ENCODE measurements at places on chromosomes 16 and 17.
A peak's percentile ranks its signal among the peaks of the same experiment; 100 is the strongest.

DNA sequence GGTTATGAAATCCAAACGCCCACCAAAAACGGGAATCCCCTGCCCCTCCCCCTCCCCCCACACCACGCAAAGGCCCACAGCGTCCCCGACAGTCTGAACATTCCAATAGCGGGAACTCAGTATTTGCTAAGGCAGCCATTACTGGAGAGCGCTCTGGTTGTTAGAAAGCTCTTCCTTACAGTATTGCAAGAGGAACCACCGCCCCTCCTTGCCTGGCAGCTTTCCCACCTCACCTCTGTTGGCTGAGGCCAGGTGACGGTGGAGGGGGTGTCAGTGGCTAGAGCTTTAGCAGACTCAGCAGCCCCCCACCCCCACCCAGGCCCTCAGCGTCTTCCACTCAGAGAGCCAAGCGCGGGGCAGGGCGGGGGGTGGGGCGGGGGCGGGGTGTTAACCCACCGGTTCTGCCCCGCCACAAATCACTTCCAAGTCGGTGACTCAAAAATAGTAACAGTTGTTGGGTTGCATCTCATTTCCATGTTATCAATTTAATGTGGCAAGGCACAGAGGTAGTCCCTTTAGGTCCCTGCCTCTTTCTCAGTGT, 2.2 kb upstream of the PLEKHH3 start:
- peak; percentile 59 for DNase-seq

- DNase-seq, result no peak
Observed at GRCh38 chr17:8249621-8250500, 772 bp downstream of the PFAS start.

DNA sequence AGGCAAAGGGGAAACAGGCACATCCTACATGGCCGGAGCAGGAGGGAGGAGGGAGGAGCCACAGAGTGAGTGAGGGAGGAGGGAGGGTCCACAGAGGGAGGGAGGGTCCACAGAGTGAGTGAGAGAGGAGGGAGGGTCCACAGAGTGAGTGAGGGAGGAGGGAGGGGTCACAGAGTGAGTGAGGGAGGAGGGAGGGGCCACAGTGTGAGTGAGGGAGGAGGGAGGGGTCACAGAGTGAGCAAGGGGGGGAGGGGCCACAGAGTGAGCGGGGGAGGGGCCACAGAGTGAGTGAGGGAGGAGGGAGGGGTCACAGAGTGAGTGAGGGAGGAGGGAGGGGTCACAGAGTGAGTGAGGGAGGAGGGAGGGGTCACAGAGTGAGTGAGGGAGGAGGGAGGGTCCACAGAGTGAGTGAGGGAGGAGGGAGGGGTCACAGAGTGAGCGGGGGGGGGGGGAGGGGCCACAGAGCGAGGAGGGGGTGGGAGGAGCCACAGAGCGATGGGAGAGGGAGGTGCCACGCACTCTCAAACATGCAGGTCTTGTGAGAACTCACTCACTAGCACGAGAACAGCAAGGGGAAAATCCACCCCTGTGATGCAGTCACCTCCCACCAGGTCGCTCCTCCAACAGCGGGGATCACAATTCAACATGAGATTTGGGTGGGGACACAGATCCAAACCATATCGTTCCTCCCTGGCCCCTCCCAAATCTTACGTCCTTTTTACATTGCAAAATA, 24.3 kb upstream of the CDH15 start:
- DNase-seq, result no peak

GRCh38 chr17:964876-965275, 14.7 kb downstream of the NXN start:
- DNase-seq, result no peak

- DNase-seq, result no peak
Observed at GRCh38 chr16:68786685-68787418, 49.8 kb downstream of the CDH1 start.

- DNase-seq, result no peak
Observed at GRCh38 chr16:87661561-87661960, 59.3 kb downstream of the JPH3 start.

- DNase-seq, result no peak
Observed at GRCh38 chr17:40241252-40241834, 22.2 kb downstream of the WIPF2 start.

DNA sequence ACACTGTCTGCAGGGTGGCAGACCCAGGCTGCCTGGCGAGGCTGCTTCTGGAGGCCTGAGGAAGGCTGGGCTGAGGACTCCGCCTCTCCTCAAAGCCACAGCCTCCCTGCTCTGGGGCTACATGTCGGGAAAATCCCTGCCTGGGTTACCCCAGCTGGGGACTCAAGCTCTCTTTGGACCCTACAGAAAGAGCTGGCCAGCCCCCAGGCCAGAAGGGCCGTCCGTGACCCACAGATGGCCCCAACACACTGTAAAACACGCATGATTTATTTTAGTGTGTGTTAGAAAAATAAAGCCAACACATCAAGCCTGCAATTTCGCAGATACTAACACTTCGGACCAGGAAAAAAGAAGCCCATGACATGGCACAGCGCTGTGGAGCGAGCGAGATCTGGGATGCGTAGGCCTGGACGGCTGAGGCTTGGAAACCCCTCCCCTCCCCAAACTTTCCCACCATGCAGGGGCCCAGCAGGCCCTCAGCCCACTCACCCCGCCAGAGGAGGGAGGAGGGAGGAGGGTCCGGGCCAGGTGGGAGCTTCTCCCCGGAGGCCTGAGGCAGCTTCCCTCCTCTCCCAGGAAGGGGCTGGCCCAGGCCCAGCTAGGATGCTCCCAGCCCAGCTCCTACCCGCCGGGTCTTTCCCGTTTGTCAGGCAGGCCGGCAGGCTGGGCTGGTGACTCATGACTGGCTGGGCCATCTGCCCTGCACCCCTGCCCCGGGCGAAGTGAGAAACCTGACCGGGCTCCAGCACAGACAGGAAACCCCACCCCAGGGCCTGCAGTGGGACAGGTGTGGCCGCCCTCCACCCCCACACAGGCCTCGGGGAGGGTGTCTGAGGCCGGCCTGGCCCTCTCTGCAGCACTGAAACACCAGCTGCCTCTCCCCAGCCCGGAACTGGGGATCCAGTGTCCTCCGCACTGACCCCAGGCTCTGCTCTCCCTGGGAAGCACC, 34.1 kb upstream of the SLC38A10 start:
- peak; percentile 89 for DNase-seq

GRCh38 chr17:46773676-46774075, 44.8 kb downstream of the WNT3 start:
- DNase-seq, result no peak

DNA sequence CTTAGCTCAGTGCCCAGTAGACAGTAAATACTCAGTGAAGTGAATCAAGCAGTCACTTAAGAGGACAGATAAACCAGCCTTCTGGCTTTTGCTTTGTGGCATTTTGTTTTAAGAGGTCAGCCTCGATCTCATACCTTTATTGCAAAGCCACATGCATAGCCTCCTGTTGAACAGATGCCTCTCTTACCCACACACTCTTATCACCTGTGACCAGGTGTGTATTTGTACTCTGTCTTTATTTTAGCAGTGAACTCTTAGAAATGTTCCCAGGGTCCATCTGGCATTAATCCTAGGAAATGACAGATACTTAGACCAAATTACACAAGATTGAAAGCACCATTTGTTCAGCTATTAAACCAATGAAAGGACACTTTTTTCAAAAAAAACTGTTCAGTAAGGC, 1426.5 kb downstream of the CDH11 start:
- no peak for DNase-seq

DNA sequence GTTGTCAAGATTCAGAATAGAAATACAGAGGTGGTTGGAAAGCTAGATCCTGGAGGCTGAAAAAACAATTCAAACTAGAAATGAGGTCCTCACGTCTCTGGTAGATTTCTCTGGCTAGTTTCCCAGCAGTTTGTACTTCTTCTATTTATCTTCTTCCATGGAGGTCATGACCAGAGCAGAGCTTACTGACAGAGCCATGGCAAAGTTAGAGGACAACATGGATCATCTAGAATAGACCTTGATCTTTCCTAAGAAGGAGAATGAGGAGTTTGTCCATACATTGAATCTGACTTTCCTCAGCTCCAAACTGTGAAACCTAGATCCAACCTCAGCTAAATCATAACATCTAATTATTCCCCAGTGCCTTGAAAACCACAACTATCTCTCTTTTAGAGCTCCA, 900.8 kb upstream of the GOT2 start:
- DNase-seq, result no peak

- DNase-seq, result no peak
Observed at GRCh38 chr17:73976676-73977521, 226.6 kb upstream of the RPL38 start.

- DNase-seq, result no peak
Observed at GRCh38 chr16:9797306-9797705, 384.9 kb downstream of the GRIN2A start.

DNA sequence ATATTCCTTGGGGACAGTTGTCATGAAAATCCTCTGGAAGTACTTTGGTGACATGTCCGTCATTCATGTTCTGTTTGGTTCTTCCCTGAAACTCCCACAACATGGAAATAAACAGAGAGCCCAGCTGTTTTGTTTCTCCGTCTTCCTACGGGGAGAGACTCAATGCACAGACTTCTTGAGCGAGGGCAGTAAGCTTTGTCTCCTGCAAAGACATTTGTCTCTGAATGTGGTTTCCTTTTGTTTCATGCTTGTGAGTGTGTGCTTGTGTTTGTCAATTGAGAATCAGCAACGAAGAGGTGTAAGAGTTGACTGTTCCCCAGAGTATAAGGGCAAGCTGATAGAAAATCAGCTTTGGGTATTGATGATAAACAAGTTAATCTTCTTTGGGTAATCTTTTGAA, 643.0 kb upstream of the RBFOX1 start:
- no peak for DNase-seq

DNA sequence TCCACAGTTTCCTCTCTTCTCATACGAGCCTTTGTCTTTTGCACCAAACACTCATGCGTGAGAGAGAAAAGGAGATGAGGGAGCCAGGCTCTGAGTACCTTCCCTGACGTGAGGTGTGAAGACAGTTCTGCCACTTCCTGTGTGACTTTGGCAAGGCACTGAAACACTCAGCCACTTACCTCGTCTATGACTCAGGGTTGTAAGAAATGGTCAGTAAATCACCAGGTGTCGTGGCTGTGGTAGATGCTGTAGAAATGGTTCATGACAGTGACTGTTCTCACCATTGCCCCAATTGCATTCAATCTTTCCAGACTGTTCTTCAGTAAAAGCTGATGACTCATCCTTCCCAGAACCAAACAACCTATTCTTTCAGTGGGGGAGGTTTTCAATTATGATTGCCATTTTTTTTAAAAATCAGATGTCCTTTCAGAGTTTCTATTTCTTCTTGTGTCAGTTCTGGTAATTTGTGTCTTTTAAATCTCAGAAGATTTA, 49.2 kb upstream of the CBFA2T3 start:
- no peak for DNase-seq

DNA sequence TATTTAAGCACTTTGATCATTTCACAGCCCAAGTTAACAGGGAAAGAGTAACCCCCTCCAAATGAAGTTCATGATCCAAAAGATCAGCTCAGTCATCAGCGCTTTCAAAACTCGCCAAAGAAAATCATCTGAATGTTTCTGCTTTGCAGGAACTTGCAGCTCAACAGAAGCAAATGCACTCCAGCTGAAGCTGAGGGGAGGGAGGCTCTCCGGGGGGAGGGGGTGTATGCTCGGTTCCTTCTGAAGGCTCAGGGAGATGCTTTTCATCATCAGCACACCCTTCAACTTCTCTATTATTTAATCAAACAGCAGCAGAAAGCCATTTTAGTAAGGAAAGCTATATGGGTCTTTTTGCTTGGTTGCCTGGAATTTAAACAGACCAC, 24.4 kb upstream of the ERN1 start:
- no peak for DNase-seq

DNA sequence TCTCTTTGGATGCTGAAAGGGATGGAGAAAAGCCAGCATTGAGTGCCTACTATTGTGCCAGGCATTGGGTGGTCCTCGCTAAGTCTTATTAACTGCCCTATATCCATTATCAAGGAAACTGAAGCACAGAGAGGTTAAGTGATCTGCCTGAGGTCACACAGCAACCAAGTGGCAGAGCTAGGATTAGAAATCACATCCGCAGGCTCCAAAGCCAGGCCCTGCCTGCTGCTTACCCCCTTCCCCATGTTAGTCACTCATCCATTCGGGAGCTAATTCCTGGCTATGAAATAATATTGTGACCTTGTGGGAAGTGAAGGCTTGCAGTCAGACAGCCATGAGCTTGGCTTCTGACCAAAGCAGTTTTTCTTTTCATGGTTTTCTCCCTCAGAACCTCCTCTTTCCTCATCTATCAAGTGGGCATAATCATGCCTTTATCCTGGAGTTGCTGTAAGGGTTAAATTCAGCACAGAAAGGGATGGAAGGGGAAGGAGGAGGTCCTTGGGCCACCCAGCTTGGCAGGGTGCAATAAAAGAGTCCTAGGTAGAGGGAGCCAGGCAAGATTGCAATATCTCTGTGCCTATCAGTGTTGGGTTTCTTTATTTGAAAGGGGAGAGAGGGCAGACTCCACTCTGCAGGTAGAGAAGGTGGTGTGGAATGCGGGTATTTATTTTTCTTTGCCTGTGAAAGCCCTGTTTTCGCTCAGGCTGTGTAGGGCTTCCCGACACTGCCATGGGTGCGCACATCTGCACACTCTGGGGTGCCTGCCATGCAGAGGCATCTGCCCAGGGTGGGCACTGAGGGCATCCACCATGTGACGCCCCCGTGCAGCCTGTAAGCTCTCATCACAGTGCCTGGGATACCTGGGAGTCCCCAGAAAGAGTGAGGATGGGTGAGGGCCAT, 11.3 kb downstream of the RAI1 start:
- no peak for DNase-seq

DNA sequence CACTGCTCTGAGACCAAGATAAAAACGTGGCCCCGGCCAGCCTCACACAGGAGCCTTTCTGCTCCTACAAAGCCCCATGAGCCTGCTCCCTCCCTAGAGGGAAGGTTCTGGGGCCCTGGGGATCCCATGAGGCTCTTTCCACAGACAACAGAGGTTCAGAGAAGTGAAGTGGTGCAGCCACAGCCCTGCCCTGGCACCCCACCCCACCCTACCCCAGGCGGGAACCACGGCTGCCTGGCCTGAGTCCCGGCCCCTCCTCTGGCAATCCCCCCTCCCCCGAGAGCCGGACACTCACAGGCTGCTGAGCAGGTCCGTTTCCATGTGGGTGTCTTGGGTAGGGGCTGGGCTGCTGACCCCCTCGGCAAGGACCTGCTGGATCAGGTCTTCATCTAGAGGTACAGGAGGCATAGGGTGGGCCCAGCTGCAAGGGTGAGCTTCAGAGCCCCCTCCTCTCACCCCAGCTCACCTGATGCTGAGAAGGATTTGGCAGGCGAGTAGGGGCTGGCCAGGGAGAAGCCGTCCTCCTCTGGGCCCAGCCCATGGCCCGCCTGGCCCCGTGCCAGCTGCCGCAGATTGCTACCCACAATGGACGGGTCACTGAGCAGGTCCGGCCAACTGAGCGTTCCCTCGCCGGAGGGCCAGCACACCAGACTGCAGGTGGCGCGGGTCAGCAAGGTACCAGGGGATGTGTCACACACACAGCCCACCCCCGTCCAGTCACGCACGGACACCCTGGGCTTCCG, 38.7 kb downstream of the PKD1 start:
- no peak for DNase-seq

- no peak for DNase-seq
Observed at GRCh38 chr17:76584427-76585032, 1.1 kb downstream of the ST6GALNAC2 start.

DNA sequence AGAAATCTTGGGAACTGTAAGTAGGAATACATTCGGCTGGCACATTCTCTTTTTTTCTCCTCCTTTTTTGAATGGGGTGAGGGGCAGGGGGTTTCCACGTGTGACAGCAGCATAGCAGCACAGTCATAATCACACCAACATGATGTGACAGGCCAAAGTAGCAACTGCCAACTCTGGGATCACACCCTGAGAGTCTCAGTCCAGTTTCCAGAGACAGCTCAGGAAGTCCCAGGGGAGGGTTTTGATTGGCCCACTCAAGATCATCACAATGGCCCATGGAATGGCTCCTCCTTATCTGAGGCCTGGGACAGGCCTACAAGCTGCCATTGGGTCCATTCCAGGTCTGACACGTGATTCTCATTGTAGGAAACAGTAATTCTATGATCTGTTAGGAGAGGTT, 207.1 kb upstream of the ASIC2 start:
- DNase-seq, result no peak
